Islet precursor cell (in vitro differentiated cells): ENCODE measurements at places on chromosomes 7 and 10.

DNA sequence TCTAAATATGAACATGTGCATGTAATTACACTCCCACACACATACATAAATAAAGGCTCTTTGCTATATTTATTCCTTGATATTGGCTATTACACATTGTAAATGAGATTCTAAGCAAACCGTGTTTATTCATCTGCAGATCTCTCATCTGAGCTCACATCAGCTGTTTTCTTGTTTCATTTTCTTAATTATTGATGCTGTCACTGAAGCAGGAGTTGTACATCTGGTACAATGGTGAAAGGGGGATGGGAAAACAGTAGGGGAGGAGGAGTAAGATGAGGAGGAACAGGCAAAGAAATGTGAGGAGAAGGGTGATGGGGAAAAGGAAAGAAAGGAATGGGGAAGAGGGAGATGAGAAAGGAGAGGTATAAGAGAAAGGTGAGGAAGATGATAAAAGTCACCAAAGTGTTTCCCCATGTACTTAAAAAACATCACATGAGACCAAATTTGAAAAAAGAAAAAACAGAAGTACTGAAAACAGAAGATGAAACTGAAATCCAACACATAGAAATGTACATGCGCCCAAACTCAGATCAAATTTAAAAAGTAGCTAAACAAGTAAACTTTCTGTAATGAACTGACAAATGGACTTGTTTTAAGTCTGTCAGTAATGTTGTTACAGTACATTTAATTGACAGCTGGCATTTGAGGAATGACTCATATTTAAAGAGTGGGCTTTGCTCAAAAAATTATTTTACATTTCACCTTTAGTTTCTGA is 472.2 kb downstream of the ARL4A start:
- no peak for DNase-seq

- DNase-seq, result no peak
Observed at GRCh38 chr10:116464257-116464656, 36.6 kb downstream of the PNLIPRP3 start.

GRCh38 chr7:80841423-80841955 is 77.4 kb downstream of the SEMA3C start:
- no peak for DNase-seq

GRCh38 chr10:117175215-117175900 is 21.9 kb upstream of the KCNK18 start:
- DNase-seq, result peak; percentile 55

DNA sequence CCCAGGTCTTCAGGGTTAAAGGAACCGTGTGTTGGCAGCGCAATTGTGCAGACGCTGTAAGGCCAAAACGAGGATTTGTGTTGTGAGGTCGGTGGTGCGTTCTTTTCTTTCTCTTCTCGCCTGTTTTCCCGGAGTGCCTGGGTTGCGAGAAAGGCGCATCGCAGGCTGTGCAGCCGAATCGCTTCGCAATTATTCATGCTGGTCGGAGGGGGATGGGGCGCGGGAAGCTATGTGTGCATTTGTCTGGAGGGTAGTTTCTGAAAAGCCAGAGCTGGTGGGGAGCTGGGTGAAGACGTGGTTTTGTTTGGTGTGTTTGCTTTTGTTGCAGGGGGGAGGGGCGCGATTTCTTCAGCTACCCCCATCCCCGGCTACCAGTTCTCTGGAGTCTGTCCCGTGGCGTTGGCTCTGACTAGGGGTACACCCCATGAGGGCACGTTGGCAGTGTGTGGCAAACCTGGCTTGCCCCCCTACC is 2.1 kb downstream of the MXI1 start:
- peak; percentile 84 for DNase-seq

DNA sequence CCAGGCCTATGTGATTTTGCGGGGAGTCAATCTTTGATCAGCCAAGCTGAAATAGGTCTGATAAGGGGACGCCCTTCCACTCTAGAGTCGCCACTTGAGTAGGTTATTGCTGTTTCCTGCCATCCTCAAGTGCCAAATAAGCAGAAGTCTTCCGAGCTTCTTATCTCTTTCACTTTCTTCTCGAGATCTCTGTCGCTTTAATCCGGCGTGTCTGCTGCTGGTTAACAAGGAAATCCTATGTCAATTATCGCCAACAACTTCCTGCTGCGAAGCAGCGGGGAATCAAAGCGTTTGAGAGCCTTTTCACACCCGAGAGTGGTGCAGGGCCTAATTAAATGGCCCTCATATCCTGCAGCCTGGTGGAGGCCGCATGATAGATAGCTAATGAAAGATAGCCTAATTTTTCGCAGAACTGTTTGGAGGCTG is 215.9 kb downstream of the RAB11FIP2 start:
- DNase-seq, result no peak

DNA sequence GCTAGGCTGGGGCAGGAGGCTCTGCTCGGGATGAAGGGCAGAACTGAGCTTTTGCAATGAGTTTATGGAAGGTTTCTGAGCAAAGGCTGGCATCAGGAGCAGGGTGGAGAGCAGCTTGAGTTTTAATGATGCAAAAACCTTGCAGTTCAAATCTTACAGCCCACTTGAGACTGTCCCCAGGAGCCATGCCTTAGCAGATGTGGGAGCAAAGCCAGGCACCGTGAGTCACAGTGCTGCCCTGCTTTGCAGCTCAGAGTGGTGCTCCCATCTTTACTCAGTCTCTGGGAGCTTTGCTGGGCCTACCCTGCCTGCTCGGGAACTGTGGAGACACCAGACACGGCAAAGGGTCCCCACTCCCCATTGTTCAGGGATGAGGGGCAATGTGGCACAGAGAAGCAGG is 122.4 kb upstream of the NPS start:
- no peak for DNase-seq

DNA sequence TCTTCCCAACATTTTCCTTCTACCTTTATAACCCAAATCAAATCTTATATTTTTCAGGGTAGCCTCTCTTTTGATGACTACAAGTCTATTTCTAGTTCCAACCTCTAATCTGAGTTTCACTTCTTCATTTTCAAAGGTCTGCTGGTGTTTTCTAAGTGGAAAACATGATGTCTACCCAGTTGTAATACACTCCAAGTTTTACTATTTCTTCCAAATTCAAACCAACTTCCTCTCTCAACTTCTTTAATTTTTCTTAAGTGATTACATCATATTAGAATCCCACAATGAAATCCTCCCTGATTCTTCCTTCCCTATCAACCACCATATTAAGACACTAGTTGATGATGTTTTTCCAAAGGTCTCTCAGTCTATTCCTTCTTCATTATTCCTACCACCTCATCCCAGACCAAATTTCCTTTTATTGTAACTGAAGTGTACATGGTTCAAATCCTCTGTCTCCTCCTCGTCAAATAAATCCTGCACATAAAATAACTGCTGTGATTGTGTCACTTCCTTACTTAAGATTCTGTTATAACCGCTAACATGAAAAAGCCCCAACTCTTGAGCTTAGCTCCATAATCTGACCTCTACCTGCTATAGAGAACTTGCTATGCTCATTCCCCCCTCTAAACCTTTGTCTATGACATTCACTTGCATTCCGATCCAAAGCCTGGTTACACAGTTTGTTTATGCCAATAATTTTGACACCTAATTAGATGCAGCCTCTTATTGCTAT is 12.7 kb downstream of the TAS2R38 start:
- no peak for DNase-seq

DNA sequence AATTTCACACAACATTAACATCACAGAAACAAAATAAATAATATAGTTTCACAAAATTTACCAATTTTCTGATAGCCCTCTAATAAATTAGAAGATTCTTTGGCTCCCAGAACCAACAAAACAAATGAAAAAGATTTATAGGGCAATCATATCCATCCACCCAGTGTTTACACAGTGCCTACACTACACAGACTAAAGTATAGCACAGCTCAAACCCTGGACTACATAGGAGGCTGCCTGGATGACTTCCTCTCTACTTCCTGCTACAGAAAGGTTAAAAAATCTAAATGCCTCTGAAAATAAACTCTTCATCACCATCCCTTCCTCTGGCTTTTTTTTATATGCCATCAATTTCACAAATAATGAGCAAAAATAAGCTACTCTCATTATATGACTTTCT is 28.4 kb downstream of the MPP7 start:
- DNase-seq, result no peak

GRCh38 chr10:95877881-95878280 is 29.9 kb upstream of the CC2D2B start:
- DNase-seq, result no peak

DNA sequence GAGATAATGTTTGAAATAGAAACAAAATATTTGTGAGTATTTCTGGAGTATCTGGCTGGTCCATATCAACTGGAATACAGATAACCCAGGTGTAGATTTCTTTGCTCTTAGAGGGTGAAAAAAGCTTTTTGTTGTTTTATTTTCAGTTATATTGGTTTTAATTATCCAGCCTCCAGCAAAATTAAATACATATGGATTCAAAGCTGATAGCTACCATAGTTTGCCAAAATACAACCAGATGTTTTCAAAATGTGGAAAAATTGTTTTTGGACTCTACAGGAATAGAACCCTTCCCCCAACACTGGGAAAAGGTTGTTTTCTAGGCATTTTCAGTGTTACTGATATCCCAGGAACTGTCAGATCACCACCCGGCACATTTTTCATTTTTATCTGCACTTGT is 30.1 kb downstream of the LRRC17 start:
- no peak for DNase-seq

GRCh38 chr10:106355450-106355849 is 809.1 kb downstream of the SORCS1 start:
- DNase-seq, result no peak

GRCh38 chr10:131116991-131117375 is 194.5 kb downstream of the TCERG1L start:
- no peak for DNase-seq

DNA sequence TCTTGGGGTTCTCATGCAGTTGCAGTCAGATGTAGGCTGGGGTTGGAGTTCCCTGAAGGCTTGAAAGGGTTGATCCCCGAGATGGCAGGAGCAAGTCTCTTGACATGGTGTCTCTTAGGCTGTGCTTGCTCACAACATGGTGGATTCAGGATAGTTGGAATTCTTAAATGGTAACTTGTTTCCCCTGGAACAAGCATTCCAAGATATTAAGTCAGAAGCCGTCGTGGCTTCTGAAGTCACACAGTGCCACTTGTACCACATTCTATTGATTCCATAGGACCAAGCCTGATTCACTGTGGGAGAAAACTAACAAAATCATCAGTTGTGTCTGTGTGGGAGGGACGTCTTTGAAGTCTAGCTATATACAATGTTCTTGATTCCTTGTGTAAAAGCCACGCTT is 3.5 kb upstream of the SLC35B4 start:
- peak; percentile 63 for DNase-seq

GRCh38 chr10:132875435-132875834 is 66.9 kb downstream of the CFAP46 start:
- no peak for DNase-seq

DNA sequence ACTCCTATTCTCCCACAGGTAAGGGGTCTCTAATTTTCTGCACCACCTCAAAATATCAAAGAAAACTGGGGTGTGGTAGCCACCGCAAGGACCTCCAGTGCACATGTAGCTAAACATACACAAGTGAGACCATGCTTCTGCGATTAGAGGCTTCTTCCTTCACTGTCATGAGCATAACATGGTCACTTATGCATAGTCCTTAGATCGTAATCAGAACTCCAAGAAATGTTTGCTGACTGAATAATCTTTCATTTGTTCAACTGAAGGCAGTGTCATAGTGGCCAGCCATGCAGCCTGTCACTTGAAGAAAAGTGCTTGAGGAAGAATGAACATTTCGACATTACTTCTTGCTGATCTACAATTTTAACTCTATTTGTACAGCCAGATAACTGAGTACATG is 14.6 kb downstream of the TWIST1 start:
- DNase-seq, result no peak

DNA sequence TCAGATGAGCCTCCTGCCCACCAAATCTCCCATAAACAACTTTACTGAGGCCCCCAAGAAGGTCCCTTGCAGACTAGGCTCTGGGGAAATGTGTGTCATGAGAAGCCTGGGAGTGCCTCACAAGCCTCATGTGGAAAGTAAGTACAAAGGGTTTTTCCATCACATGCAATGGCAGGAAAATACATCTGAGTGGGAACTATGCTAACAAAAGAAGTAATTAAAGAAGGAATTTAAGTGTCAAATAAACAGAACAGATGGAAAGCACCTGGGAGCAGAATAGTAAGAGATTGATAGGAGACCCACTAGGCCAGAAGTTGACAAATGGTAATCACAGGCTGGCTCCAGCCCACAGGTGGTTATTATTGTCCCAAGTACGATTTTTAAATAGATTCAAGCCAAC is 20.5 kb downstream of the GSAP start:
- no peak for DNase-seq

GRCh38 chr10:108187408-108188012 is 1023.0 kb upstream of the SORCS1 start:
- no peak for DNase-seq

GRCh38 chr10:88901206-88901983 is 21.4 kb downstream of the STAMBPL1 start:
- DNase-seq, result no peak

- no peak for DNase-seq
Observed at GRCh38 chr10:28587970-28588290, 55.0 kb downstream of the WAC start.

- no peak for DNase-seq
Observed at GRCh38 chr7:88147341-88147740, 72.5 kb downstream of the SRI start.

GRCh38 chr7:6031567-6031966 is 391 bp downstream of the ANKRD61 start:
- DNase-seq, result no peak

GRCh38 chr10:75788394-75789205 is 357.2 kb downstream of the LRMDA start:
- no peak for DNase-seq

- DNase-seq, result no peak
Observed at GRCh38 chr7:125814100-125814499, 884.5 kb upstream of the POT1 start.

GRCh38 chr7:9874182-9874581 is 1099.5 kb upstream of the PHF14 start:
- DNase-seq, result no peak

DNA sequence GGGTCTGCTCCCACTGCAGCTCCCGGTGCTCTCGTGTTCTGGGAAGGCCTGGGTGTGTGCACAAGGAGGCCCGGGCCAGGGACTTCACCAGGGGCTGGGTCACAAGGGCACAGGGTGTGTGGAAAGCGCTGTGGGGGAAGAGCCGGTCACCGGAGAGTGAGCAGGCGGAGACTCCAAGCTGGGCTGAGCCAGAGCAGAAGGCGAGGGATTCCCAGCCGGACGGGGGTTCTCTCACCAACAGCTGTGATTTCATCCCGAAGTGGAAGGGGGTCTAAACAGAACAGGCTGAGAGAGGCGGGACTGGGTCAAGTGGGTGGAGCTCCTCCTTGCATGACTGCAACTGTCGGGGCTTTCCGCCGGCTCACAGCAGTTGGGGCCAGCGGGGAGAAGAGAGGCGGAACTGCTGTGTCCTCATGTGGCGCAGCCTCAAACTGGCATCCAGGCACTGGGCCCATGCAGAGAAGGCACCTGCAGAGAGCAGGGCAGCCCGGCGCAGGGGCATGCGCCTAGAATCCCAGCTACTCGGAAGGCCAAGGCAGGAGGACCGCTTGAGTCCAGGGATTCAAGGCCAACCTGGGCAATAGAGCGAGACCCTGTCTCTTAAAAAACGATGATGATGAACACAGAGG is 7.6 kb upstream of the ORAI2 start:
- no peak for DNase-seq

GRCh38 chr10:4981722-4982471 is 18.7 kb downstream of the AKR1C1 start:
- peak; percentile 81 for DNase-seq
